Right renal pelvis (tissue), 4 donors: ENCODE measurements at places on chromosomes 2 and 18.

DNA sequence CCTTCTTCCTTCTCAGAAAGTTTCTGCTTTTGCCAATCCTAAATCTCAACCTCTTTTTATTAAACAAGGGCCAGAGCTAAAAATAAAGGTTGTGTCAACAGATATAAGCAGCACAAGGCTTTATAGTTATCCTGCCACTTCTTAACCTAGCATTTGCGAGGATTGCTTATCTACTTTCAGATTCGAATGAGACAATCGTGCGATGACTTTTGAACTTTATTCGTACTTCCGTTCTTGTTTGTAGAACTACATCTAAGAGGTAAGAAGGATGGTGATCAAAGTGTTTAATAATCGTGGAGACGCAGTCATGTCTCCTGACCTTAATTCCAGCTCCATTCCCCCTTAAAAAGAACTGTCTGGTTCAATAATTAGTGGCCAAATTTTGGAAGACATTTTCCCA is 578.6 kb downstream of the PIK3C3 start:
- DNase-seq, result no peak

- no peak for DNase-seq
Measured at GRCh38 chr2:231425811-231426703, 30.5 kb downstream of the B3GNT7 start.

GRCh38 chr2:148721520-148721931 is 77.0 kb downstream of the EPC2 start:
- DNase-seq, result no peak

DNA sequence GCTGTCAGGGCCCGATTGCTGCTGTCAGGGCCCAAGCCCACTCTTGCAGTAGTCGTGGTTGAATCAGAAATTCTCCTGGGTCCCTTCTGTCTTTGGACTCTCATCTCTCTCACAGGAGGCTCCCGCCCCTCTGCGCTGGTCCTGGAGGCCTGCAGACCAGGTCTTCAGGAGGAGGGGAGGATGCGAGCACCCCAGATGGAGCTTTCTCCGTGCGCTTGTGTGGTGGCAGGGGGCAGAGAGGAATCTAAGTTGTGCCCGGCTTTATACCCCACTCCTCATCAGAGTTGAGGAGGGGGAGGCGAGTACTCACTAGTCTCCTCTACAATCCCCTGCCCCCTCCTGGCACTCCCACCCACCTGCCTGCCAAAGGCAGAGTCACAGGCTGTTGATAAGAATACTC is 10.4 kb downstream of the EN1 start:
- no peak for DNase-seq

- DNase-seq, result no peak
Measured at GRCh38 chr2:211129798-211130197, 573.4 kb downstream of the CPS1 start.

DNA sequence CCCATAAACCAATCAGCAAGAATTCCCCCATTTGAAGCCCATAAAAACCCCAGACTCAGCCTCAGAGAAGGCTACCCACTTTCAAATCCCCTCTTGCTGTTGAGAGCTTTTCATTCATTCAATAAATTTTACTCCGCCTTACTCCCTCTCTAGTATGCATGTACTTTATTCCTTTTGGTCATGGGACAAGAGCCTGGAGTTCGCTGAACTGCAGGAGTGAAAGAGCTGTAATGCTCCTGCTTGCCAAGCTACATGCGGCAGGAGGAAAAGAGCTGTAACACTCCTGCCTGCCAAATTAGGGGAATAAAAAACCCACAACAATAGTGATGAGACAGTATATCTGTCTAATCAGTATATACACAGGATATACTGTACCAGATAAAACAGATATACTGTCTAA is 1261.7 kb downstream of the LRP1B start:
- no peak for DNase-seq

DNA sequence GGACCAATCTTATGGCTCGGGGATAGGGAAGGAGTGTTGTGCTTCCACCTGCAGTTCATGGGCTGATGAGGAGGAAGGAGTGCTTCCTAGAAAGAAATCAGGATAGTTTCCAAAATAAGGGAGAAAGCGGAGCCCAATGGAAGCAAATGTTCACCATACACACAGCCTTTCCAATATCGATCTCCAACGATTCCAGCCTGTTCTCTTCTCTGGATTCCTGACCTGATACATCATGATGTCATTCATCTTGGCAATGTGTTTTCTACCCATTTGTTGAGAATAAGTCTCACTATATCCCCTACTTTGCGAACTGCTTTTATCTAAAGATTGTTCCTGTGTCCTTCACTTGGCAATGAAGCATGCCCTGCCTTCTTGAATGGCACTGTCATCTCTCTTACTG is 205.3 kb upstream of the SIX2 start:
- DNase-seq, result no peak

DNA sequence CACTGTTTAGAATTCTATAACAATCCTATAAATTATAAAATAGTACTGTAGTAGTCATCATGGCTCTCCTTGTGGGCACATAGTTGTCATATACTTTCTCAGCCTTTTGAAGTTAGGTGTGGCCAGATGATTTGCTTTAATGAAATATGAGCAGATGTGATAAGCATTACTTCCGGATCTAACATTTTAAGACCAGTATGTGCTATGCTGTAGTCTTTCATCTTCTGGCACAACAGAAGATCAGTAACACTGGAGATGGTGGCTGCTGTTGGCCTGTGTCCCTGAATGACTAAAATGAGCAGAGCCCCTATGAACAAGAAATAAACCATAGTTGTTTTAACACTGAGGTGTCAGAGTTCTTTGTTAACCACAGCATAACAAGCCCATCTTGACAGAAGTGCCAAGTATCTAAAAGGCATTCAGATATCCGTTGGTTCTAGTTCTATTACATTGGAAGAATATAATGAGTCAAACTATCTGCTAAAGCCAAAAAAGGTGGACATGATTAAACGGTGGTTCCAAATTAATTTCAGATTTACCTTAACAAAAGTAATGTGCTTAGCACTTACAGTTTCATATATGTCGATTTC is 6.3 kb downstream of the MEX3C start:
- no peak for DNase-seq

- no peak for DNase-seq
Measured at GRCh38 chr2:709138-709765, 32.0 kb upstream of the TMEM18 start.

DNA sequence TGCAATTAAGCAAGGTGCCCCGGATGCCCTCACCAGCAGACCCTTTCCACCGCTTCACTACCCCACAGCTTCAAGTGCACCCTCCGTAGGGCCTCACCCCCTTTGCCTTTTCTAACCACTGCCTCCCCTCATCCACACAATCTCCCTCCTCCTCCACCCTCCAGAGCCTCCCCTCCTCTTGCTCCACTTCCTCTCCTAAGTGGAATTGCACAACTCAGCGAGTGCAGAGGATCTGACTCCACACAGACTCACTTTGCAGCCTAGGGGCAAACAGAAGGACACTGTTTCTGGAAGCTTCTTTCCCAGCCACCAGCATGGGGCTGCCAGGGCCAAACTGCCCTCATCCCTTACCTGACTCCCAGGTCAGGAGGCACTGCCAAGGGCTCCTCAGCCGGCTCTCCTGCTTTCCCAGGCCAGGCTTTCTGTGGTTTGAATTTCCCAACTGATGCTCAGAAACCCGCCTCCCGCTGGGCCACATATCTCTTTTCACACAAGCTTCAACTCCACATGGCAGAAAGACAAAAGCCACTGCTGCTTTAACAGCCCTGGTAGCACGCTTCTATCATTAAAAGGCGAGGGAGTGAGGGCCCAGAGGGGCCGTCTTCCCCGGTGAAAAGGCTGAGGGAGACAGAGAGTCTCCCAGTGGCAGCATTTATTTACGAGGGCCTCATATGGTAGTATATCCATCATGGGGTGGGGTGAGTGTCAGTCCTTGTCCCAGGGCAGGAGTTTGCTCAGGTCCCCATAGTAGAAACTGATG is 74.7 kb upstream of the MGAT4A start:
- no peak for DNase-seq

- no peak for DNase-seq
Measured at GRCh38 chr18:10566390-10566789, 40.6 kb downstream of the NAPG start.

DNA sequence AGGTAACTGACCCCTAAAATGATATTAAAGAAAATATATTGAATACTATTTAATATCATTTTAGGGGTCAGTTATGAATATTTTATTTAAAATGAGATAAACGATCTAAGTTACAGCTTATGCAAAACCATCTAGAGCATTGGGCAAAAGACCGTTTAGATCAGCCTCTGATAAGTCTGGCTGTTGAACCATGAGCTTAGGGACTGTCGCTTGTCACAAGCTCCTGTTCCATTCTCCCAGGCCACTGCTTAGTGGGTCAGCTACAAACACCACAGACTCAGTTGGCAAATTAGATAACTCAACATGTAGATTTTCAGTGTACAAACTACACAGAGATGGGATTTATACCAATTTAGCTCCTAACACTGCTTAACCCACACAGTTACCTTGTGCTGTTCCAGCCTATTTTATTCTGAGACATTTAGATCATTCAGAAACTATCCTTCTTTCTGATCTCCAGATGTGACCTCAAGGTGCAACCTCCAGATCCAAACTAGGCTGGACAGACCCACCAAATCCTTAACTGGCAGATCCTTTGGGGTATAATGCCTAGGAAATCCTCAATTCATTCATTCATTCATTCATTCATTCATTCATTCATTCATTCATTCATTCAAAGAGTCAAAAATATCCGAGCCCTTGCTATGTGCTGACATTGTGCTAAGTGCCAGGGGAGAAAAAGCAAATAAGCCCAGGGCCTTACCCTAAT is 82.8 kb downstream of the HRH4 start:
- no peak for DNase-seq

GRCh38 chr2:67322353-67323001 is 74.7 kb upstream of the ETAA1 start:
- no peak for DNase-seq

GRCh38 chr2:185188656-185189055 is 549.9 kb upstream of the FSIP2 start:
- peak; percentile 28 for DNase-seq

GRCh38 chr2:3254442-3254941 is 123.1 kb downstream of the EIPR1 start:
- DNase-seq, result no peak

- no peak for DNase-seq
Measured at GRCh38 chr2:64989982-64990614, 899 bp downstream of the SLC1A4 start.

DNA sequence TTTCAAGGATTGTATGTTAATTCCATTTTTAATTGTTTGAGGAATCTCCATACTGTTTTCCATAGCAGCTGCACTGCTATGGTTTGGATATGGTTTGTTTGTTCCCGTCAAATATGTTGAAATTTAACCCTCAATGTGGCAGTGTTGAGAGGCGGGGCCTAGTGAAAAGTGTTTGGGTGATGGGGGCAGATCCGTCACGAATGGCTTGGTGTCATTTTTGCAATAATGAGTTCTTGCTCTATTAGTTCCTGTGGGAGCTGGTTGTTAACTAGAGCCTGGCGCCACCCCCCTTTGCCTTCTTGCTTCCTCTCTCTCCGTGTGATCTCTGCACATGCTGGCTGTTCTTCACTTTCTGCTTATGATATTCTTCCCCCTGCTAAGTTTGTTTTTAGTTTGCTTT is 71.4 kb upstream of the LDLRAD4 start:
- DNase-seq, result no peak
